Caco-2 (cell line): ENCODE measurements at places on chromosomes 11 and 22. TPM values are rescaled to one million over a fixed set of nuclear protein-coding genes. Genes with fewer than 3 reads are reported as not detected.

TST gene
- total RNA-seq: 37.0 and 44.9 TPM in 2 replicates

TNNI2 gene
- total RNA-seq: 5.7 and 8.6 TPM in 2 replicates

MISFA gene
- 5.2 and 8.8 TPM in 2 replicates for total RNA-seq

GLB1L2 gene
- 15.8 TPM in 2 replicates for total RNA-seq

GAS2 gene
- total RNA-seq: 9.4 and 11.1 TPM in 2 replicates

ZP1 gene
- not detected in 2 replicates for total RNA-seq

PRG2 gene
- total RNA-seq: not detected in 2 replicates
